ENCODE measurements at places on chromosomes 2 and 18.

DNA sequence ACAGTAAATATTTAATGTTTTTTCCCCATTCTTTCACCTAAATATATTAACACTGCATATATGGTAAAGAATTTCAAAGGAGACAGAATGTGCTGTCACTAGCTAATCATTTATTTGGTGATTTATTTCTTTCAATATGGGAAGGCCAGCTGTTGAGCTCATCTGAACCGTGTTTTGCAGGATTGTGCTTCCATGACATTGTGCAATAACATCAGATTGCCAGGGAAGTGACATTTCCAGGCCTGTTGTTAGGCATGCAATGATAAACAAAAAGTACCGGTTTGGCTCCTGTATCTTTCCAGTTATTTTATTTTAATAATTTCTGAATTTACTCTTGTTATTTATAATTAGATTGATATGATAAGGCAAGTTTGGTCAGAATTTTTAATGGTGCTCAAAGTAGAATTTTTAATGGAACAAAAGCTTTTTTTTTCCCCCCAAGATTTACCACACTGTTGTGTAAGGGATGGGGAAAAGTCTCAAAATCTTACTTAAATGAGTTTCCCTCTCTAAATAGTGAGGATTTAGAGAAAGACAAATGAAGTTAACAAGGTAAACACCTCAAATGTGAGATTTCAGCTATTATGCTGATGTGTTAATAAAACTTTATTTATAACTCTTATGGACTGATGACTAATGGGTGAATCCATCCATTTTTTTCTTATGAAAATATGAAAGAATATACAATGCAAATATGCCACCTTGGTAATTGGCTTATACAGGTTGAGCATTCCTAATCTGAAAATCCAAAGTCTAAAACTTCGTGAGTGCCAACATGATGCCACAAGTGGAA lies 52.7 kb downstream of the MALT1 start:
- DNase-seq = no peak

- DNase-seq = no peak
These were observed 3.4 kb downstream of the TMEM18 start for GRCh38 chr2:673615-674320.

DNA sequence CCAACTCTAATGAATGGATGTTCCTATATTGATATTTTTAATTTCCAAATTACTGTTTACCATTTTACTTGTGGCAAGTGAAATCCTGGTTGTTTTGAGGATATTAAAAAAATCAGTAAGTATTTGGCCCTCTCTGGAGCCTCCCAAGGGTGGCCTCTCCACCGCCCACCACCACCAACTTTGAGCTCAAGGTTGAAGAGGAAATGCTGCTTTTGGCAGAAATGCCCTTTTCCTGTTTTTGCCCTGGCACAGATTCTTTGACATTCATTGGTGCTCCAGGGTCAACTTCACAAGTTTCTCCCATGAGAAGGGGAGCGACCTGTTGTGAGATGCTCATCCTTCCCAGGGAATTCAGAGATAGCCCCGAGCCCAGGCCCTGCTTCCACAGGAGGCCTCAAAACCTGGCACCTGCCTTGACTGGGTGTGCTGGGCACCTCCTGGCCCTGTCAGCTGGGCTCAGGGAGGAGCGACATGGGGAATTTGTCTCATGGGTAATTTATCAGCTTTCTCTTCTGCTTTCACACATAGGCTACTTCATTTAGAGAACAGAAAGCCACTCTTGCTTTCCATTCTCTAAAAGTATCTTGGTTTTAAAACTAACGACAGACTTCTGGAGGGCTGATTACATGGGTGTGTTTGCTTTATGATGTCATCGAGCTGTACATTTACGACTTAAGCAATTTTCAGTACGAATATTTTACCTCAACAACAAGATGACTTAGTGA lies 6.9 kb downstream of the CD8A start:
- no peak for DNase-seq

DNA sequence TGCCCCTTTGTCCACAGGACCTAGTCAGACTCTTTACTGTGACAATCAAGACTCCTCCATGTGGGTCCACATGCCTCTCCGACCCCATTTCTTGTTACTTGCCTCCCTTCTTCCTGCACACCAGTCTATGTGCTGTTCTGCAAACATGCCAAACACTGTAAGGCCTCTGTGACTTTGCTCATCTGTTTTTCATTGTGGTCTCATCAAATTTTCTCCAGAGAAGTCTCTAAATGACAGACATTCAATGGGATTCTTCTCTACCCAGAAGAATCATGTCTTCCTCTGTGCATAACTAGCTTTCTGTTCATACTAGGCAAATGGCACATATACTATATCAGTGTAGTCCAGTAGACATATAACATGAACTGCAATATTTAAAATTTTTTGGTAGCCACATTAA lies 43.0 kb upstream of the KCNE4 start:
- no peak for DNase-seq

DNA sequence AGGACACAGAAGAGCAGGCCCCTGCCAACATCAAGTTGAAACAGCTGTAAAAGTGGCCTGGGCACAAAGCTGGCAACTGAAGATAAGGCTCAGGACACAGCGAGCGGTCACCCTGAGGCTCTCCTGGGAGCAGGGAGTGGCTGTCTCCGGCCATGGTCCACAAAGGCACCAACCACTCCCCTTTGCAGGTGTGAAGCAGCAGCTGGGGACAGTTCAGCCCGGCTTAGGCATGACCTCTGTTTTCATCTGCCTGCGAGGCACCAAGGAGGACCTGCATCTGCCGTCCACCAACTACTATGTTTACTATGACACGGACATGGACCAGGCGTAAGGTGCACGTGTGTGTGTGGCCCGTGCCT lies 12.9 kb downstream of the TGOLN2 start:
- DNase-seq = no peak

DNA sequence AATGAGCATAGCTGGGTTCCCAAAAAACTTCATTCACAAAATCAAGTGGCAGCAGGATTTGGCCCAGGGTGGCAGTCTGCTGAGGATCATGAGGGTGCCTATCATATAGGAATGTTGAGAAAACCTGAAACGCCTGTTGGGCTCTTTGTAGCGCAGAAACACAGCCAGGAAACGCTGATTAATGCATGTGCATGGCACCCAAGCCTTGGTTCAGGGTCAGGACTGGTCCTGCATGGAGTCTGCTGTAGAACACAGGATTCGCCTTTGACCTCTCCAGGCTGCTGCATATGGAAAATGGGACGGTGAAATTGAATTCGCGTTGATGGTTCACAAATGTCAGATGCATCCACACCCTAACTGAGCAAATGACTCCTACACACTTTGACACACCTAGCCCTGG lies 227.9 kb upstream of the COPS8 start:
- no peak for DNase-seq

DNA sequence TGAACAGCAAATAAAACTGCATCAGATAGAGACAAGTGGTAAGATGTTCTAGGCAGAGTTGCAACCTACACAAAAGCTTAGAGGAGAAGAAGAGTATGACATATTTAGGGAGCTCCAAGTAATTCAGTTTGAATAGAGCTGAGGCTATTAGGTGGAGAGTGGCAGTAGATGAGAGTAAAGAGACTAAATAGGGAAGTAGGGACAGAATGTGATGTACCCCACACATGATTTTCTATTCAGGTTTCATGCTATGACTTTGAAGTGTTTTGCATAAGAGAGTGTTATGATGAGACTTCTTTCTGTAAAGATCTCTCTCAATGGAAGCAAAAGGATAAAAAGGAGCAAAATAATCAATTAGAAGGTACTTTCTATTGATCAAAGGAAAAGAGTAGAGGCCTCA lies 206.8 kb upstream of the ERBB4 start:
- DNase-seq = no peak

GRCh38 chr2:169046440-169047151 lies 15.5 kb upstream of the ABCB11 start:
- DNase-seq = no peak

GRCh38 chr2:43745457-43745856 lies 28.4 kb upstream of the DYNC2LI1 start:
- DNase-seq = no peak

DNA sequence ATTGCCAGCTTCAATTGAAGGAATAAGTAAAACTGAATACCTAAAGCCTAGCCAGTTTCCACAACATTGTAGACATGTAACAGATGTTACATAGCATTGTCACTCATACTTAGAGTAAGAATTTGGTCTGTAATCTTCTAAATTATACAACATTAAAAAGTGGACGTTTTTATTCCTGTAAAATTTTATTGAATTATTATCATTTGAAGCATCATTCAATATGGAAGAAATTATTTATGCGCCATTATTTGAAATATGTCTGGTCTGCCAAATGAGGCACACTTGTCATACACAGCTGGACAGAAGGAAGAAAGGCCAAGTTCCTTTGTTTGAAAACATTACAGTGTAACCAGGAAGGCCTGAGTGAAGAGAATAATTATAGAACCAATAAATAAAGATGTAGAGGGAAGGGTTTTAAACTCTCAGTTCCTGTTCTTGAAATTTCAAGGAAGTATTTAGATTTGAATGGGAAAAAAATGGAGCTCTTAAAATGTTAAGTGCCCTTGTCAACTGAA lies 575.5 kb downstream of the LRRTM4 start:
- no peak for DNase-seq

- DNase-seq = no peak
These were observed 1407.4 kb upstream of the ZEB2 start for GRCh38 chr2:145927131-145927950.

DNA sequence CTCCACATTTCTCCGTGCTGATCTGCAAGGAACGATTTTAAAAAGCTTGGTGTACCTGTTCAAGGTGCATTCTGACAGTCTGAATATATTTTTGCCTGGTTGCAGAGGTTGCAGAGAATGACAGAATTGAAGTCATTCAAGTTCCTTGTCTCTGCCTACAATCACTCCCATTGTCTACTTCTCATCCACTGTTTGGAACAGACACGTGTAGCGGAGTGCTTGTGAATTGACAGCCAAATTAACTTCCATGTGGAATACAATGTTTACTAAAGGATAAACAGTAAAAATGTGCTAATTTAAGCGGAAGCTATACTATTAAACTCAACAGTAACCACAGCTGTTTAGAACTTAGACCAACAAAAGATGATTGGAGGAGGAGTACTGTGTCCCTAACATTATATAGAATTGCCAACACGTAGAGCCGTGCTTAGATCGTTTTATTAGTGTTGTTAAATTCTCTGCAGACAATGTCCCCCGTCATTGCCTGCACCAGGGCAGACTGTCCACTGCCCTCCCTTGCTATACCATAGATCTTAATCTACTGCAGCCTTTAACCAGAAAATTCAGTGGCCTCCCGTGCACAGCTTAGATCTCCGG lies 87.3 kb upstream of the ZCCHC2 start:
- no peak for DNase-seq

GRCh38 chr2:70498054-70498453 lies 55.6 kb downstream of the TGFA start:
- no peak for DNase-seq

- DNase-seq = no peak
These were observed 30.1 kb upstream of the CEP68 start for GRCh38 chr2:65026154-65026553.

DNA sequence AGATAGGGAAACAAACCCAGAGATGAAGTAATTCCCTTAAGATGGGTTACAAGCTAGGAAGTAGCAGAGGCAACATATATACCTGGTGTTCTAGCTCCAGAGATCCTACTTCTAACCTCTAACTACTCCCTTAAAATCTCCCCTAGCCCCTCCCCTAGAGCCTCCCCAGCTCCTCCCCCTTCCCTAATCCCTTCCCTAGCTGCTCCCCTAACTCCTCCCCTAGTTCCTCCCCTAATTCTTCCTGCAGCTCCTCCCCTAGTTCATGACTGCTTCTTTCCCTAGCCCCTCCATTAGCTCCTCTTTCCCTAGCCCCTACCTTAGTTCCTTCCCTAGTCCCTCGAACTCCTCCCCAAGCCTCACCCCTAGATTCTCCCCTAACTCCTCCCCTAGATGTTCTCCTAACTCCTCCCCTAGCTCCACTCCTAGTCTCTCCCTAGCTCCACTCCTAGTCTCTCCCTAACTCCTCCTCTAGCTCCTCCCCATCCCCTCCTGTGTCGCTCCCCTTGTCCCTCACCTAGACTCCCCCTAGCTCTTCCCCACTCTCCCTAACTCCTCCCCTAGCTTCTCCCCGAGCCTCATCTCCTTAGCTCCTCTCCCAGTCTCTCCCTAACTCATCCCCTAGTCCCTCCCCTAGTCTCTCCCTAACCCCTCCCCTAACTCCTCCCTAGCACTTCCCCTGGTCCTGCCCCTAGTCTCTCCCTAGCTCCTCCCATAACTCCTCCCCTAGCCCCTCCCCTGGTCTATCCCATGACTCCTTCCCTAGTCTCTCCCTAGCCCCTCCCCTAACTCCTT lies 108.9 kb downstream of the CD226 start:
- peak; percentile 14 for DNase-seq

GRCh38 chr2:221203125-221203524 lies 369.0 kb downstream of the EPHA4 start:
- no peak for DNase-seq

DNA sequence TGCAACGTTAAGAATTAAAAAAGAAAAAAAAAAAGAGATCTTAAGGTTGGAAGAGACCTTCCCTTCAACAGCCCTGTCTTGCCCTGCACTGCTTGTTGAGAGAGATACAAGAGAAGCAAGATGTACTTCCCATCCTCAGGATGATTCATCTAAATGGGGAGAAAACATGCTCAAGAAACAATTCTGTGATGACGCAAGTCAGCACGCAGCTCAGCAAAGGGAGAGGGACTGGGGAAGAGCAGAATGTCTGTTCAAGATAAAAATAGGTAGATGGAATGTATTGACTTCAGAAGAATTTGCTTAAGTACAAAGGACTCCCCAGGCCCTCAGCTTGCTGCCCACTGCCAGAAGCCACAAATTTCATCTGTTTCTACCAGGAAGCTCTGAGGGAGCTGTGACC lies 198.2 kb upstream of the SPRED2 start:
- no peak for DNase-seq

DNA sequence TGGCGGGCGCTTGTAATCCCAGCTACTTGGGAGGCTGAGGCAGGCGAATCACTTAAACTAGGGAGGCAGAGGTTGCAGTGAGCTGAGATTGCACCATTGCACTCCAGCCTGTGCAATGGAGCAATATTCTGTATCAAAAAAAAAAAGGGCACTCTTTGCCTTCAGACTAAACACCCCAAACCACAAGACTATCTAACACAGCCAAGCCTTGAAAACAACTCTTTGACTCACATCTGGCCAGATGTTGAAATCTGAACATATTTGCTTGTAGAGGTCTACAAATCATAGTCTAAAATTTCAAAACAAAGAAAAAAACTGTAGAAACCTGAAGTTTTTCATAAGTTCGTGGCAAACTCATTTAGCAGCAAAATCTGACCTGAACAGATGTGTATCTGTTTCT lies 94.9 kb downstream of the FAM161A start:
- no peak for DNase-seq

All from hematopoietic multipotent progenitor cell treated with erythropoietin and hydrocortisone succinate and interleukin-3 and kit ligand, for 15 days (in vitro differentiated cells).